ENCODE measurements at places on chromosomes 3 and 15. TPM values are rescaled to one million over a fixed set of nuclear protein-coding genes. Genes with fewer than 3 reads are reported as not detected.

Gene ALAS1
- 35.0 TPM for total RNA-seq

DNA sequence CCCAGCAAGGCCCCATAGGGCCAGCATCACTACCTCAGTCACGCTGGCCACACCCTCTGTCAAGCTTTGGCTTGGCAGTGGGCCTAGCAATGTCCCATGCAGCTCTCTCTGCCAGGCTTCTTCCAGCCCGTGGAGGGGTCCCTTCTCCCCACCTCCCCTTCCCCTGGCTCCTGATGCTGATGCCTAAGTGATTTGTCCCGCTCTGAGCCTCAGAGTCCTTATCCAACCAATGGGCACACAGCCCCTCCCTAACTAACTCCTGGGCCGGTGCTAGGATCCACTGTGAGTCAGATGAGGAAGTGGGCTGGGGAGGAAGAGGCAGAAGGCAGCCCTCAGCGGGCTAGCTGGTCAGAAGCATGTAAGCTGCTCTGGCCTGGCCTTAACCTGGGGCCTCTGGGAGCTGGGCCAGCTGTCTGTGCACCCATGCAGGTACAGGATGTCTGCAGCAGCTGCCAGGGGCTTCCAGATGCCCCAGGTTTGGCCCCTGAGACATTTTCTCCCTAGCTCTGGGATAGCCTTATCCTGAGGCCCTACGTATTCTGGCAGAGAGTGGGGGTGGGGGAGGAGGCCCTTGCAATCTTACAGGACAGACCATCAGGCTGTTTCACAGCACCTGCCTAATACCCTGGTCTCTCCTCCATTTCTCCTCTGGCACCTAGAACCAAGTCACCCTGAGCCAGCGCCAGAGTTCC, 740 bp upstream of the ZBTB47 start:
- no peak for DNase-seq

- peak; percentile 25 for DNase-seq
Observed at GRCh38 chr3:72145506-72146380, 360.8 kb upstream of the PROK2 start.

DNA sequence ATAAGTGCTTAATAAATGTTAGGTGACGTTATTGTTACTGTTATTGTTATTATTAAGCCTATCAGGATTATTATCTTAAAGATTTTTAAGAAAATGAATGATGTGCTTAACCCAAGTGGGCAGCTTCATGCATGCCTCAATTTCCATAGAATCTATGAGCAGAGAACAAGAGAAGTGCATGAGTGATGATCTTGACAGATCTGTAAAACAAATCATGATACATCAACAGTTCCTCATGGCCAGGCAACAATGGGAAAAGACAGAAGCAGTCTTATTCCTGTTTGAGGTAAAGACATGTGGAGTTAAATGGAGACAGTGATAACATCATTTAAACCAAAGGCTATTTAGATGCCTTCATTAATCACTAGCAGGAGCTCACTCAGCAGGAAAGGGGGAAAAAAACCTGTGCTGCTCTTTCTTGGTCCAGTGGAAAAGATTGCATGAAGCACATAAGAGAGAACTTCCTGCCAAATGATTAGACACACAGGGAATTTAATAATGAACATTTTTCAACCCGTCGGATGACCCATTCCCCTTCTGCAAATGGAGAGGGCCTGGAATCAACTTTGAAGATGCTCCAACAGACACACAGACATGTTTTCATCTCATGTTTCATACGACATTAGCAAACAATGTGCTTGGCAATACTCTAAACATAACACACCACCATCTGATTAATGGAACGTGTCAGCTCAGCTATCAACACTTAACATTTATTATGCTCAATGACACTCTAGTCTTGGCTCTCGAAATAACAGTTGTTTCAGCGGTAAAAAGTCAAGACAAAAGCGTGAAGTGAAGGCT, 212.2 kb upstream of the LRRN1 start:
- DNase-seq = no peak

DNA sequence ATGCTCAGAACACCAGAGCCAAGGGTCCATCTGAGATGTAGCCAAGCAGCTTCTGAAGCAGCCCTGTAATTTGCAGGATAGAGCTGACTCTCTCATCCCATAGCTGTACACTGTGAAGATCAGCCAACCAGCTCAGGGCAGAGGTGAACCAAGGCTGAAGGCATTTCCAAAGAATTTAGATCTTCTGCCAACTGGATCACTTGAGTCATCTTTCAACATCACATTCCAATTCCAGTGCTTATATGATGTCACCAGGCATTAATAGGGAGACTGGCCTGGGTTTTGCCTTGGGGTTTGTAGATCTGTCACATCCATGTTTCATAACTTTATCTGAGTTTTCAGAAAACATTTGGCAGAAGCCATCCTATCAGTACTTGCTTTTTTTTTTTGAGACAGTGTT, 98.2 kb downstream of the NR2F2 start:
- no peak for DNase-seq

All from neural progenitor cell (in vitro differentiated cells).